ENCODE measurements at places on chromosomes 13 and 19. TPM values are rescaled to one million over a fixed set of nuclear protein-coding genes. Genes with fewer than 3 reads are reported as not detected.

ZIC5 gene
- total RNA-seq: not detected

MAST1 gene
- total RNA-seq: 0.53 TPM

FXYD1 gene
- total RNA-seq: 6.3 TPM

NUMBL gene
- 6.7 TPM for total RNA-seq

FFAR1 gene
- total RNA-seq: not detected

CEACAM3 gene
- not detected for total RNA-seq

CYP2S1 gene
- 0.94 TPM for total RNA-seq

KLK12 gene
- not detected for total RNA-seq

STAP2 gene
- 11.3 TPM for total RNA-seq

PSG7 gene
- not detected for total RNA-seq

C19orf85 gene
- not detected for total RNA-seq

UNC13A gene
- total RNA-seq: 0.08 TPM

EPSTI1 gene
- 37.4 TPM for total RNA-seq

TNFSF9 gene
- 0.77 TPM for total RNA-seq

PGLYRP1 gene
- not detected for total RNA-seq

ZNF530 gene
- total RNA-seq: 8.2 TPM

TMEM272 gene
- total RNA-seq: 3.2 TPM

RDH8 gene
- total RNA-seq: not detected

ZNF813 gene
- total RNA-seq: 7.1 TPM

CD70 gene
- total RNA-seq: 6.8 TPM

ARHGAP33 gene
- total RNA-seq: 57.0 TPM

Data from activated naive CD4-positive, alpha-beta T cell treated with anti-CD3 and anti-CD28 coated beads, Interleukin-2, amount 10 ng/mL, durations not matched to agents 5 hours and 36 hours (primary cell).